ENCODE measurements at places on chromosomes 11 and 22. TPM values are rescaled to one million over a fixed set of nuclear protein-coding genes. Genes with fewer than 3 reads are reported as not detected.

GRCh38 chr11:102900346-102900745 is 25.6 kb upstream of the MMP12 start:
- DNase-seq: no peak

DNA sequence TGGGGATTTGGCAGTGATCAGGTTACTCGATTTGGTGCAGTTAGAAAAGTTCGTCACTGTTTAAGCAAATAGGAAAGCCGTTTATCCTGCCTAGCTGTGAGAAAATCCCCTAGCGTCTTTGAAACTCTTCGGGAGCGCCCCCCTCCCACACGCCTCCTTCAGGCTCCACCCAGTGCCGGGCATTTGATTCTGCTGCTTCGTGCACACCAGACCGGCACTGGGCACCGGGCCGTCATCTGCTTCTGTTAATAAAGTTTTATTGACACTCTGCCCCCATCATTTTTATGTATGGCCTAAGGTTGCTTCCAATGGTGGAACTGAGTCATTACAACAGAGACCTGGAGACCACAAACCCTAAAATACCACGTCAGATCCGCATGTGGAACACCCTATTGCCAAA is 50.9 kb downstream of the IGF2 start:
- DNase-seq: no peak

GRCh38 chr11:86673872-86674750 is 1.7 kb upstream of the ME3 start:
- DNase-seq: no peak

GRCh38 chr11:59112494-59112893 is 5.5 kb downstream of the FAM111B start:
- no peak for DNase-seq

DNA sequence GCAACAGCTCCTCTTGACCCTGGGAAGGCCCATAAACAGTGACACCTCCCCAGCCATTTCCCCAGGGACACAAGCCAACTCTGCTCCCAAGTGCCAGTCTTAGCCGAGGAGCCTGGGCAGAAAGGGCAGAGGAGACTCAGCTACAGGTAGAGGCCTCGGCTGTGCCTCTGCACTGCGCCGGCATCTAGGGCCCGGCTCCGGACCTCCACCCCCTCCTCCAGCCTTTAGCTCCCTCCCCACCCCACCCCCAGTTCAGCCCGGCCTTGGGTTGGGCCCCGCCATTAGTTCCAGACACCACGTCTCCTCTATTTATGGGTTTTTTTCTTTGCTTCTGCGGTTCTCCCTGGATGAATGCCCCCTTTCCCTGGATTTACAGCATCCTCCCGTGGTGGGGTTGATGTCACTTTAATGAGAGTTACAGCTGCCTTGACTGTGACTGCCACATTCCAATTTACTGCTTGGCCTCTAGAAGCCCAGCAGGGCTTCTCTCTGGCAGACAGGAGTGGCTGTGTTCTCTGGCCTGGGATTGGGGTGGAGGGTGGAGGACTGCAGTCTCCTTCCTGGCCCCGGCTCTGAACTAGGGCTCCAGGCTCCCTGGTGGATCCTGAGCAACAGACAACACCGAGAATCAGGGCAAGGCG is 13.5 kb upstream of the OAF start:
- peak; percentile 41 for DNase-seq

DNA sequence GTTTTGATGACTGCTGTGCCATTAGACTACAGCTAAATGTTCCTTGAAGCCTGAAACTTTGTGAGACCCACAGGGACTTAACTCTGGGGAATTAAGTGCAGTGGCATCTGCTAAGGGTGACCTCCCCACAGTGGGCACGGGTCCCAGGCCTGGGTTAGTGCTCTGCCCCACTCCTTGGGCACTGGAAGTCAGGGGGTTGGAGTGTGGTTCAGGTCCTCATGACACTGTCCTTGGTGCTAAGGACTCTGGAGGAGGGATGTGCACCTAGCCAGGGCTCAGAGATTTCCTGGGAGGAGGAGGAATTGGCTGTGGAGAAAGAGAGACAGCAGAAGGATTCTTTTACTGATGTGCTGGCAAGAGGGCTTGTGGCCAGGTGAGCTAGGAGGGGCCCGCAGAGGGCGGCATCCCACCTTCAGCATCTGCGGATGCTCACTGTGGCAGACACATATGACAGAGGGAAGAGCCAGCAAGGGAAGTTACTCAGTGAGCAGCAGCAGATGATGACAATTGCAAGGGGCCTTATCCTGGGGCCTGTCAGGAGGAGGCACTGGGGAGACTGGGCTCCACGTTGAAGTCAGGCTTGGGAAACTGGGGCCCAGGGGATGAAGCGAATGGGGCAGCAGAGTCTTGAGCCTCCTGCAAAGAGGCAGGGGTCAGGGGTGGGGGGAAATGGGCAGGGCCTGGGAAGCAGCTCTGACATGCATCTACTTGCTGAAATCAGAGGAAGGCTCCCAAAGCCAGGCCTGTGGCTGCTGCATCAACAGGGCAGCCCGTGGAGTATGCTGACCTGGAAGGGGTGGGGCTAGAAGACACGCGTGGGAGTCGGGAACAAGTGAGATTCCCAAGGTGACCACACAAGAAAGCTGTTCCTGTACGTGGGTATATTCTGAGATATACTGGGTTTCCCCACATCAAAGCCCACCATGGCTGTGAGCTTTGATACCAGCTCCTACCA is 144.0 kb downstream of the MPPED1 start:
- no peak for DNase-seq

GRCh38 chr11:108204376-108204775 is 18.1 kb downstream of the NPAT start:
- no peak for DNase-seq

GRCh38 chr11:1202776-1203504 is 19.9 kb upstream of the MUC5B start:
- DNase-seq: peak; percentile 91

DNA sequence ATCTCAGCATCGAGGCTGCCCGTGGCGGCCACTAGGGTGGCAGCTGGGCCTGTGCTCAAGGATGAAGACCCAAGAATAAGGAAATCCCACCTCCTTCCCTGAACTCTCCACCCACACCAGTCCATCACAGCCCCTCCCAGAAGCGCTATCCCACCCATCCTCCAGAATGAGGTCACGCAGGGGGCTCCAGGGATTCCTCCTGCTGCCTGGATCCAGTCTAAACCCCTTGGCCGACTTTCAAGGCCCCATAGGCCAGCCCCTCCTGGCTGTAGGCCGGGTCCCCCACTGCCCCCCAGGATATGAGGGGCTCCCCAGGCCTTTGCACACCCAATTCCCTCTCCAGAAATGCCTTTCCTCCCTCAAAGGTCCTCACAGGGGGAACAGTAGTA is 19.0 kb upstream of the SCGB1A1 start:
- DNase-seq: peak; percentile 48

- no peak for DNase-seq
Observed at GRCh38 chr22:43235445-43236409, 48.8 kb upstream of the TTLL12 start.

GRCh38 chr22:45230026-45230721 is 10.5 kb downstream of the KIAA0930 start:
- DNase-seq: no peak

GRCh38 chr11:100719809-100720221 is 32.7 kb downstream of the ARHGAP42 start:
- no peak for DNase-seq

DNA sequence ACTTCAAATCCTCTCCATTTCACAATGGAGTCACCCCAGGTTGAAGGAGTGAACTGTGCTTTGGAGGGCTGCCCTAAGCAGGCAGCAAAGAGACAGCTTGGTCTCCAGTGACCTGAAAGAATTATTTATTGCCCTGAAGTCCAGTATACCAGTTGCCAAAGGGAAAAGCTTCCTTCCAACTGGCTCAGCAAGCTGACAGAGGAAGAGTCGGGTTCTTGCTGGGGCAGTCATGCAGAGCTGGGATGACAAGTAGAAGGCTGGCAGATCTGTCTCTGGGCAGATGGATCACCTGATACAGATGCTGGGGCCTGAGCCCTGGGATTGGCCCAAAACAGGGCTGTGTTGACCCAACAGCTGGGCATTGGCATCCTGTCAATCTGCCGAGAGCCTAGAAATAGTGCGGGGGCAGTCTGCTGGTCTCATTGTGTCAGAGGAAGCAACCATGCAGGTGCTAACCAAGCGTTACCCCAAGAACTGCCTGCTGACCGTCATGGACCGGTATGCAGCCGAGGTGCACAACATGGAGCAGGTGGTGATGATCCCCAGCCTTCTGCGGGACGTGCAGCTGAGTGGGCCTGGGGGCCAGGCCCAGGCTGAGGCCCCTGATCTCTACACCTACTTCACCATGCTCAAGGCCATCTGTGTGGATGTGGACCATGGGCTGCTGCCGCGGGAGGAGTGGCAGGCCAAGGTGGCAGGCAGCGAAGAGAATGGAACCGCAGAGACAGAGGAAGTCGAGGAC is at the start of gene THRSP:
Gene THRSP (plus strand): TSS at position 422 of the 742 bp plus-strand sequence. CDS start 21 bp downstream, at position 443.
- no peak for DNase-seq

GRCh38 chr11:132184079-132184478 is 813.7 kb downstream of the NTM start:
- DNase-seq: no peak

DNA sequence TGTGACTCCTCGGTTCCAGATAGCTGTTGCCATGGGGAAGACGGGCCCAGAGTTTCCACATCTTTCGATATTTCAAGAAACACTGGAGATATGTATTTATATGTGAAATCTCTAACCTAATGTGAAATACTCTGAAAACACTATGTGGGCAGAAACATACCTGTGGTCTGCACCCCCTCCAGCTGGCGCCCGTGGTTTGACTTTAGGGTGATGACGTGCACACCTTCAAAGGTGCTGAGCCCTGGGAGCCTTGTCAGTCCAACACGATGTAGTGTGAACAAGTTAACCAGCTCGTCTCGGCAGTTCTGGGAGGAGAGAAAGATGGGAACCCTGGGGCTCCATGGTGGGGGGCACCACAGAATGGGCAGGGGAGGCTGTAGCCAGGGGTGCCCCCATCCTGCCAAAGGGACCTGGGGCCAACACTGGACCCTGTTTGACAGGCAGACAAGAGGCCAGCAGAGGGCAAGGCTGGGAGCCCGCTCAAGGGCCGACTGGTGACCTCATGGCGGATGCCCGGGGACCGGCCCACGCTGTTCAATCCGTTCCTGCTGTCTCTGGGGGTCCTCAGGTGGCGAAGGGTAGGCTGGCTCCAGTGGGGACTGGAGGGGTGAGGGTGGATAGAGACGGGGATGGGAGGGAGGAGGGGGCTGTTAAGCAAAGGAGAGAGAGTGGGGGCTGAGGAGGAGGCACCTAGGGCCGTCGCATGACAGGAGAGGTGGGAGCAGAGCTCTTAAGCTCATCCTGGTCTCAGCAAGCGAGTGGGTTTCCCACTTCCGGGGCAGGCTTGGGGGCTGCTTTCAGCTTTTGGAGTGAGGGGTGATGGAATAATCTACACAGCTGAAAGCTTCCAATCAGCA is 43.8 kb downstream of the TRIOBP start:
- no peak for DNase-seq

GRCh38 chr11:128174465-128175291 is 412.7 kb downstream of the ETS1 start:
- no peak for DNase-seq

DNA sequence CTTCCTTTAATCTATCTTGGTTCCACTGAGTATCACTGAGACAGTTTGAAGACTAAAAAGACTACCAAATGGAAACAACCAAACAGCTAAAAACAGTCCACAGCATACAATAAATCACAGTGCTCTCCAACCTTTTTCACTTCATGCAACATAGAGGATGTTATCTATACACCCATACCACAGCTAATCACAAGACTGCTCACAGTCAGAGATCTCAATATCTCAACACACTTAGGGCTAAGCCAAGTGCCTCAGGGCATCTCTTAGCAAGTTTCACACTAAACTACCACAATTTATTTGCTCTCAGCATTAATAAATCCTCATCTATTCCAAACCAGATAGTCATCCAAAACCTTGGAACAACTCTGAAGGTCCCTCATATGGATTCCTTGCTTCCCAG is 129.4 kb downstream of the SBF2 start:
- DNase-seq: no peak

The PHETA2 gene
- polyA plus RNA-seq: 3.1 TPM

The PRAME gene
- polyA plus RNA-seq: 0.24 TPM

The PISD gene
- 32.1 TPM for polyA plus RNA-seq

The ANKK1 gene
- polyA plus RNA-seq: 0.62 TPM

The DGCR6 gene
- polyA plus RNA-seq: 1.0 TPM

The SYT9 gene
- polyA plus RNA-seq: 0.02 TPM

The MIF gene
- 501 TPM for polyA plus RNA-seq

The ZFP91 gene
- 10.2 TPM for polyA plus RNA-seq
